ENCODE measurements at places on chromosomes 7 and 10.

DNA sequence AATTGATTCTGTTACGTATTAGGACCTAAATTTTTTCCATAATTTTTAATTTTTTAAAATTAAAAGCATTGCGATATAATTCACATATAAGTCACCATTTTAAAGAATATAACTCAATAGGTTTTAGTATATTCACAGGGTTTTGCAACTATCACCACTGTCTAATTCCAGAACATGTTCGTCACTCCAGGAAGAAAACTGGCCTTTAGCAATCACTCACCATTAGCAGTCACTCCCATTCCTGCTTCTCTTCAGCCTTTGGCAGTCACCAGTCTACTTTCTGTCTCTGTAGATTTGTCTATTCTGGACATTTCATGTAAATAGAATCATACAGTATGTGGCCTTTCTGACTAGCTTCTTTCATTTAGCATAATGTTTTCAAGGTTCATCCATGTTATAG lies 176.5 kb downstream of the EXOC4 start:
- no peak for DNase-seq

- DNase-seq = no peak
These were observed 1.5 kb upstream of the LAMB1 start for GRCh38 chr7:108004220-108005142.

DNA sequence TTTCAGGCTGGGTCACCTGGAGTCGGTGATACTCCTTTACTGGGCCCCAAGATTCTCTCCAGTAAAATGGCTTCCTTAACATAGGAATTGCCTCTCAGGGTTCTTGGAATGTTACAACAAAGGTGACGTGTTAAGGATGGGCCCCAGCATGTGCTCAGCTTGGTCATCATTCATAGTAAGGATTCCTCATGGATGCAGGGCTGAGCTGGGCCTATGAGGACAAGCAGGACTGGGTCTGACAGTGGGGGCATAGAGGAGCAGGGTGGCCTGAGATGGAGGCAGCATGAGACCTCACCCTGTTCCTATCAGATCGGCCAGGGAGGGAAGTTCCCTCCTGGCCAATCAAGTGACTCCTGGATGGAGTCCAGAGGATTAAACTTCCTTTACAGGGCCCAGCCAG lies 12.8 kb upstream of the MBL2 start:
- DNase-seq = no peak

DNA sequence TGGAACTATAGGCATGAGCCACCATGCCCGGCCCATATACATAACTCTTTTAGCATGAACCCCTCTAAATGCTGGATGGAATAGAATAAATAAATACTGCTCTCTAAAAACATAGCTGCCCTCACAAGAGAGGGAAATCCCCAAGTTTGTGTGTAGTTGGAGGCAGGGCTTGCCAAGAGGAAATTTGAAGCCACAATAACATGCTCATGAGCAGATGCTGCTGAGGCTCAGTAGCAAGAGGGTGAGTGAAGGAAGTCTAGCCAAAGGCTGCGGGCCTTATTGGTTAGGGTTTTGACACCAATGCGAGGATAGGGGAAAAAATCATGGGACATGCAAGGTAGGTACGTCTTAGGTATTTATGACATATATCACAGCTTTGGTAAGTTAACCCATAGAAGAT lies 17.3 kb downstream of the TPK1 start:
- peak; percentile 56 for DNase-seq

DNA sequence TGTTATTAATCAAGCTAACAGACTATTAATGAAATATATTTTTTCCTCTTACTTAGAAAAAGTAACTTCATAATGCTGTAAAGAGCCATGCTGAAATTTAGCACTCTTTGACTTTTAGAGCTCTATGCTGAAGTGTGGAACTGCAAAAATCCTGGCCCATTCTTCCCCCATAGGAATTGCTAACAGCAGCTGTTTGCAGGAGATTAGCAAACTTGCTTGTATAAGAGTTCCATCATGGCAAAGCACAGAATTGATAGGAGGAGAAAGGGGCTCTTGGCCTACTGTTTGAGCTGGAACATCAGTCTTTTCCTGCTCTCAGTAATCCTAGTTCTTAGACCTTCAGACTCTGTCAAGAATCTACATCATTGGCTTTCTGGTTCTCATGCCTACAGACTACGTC lies 18.3 kb upstream of the GNAT3 start:
- no peak for DNase-seq

GRCh38 chr7:77457779-77458178 lies 41.6 kb upstream of the GSAP start:
- no peak for DNase-seq
